ENCODE measurements at places on chromosomes 6 and 20. TPM values are rescaled to one million over a fixed set of nuclear protein-coding genes. Genes with fewer than 3 reads are reported as not detected.

FAM83C gene
- not detected for total RNA-seq

POM121L2 gene
- not detected for total RNA-seq

IMPG1 gene
- not detected for total RNA-seq

COL20A1 gene
- 0.08 TPM for total RNA-seq

All from activated naive CD8-positive, alpha-beta T cell treated with anti-CD3 and anti-CD28 coated beads for 36 hours (primary cell).